Upper lobe of left lung (tissue), 6 donors: ENCODE measurements at places on chromosomes 16 and 17.
A peak's percentile ranks its signal among the peaks of the same experiment; 100 is the strongest.

DNA sequence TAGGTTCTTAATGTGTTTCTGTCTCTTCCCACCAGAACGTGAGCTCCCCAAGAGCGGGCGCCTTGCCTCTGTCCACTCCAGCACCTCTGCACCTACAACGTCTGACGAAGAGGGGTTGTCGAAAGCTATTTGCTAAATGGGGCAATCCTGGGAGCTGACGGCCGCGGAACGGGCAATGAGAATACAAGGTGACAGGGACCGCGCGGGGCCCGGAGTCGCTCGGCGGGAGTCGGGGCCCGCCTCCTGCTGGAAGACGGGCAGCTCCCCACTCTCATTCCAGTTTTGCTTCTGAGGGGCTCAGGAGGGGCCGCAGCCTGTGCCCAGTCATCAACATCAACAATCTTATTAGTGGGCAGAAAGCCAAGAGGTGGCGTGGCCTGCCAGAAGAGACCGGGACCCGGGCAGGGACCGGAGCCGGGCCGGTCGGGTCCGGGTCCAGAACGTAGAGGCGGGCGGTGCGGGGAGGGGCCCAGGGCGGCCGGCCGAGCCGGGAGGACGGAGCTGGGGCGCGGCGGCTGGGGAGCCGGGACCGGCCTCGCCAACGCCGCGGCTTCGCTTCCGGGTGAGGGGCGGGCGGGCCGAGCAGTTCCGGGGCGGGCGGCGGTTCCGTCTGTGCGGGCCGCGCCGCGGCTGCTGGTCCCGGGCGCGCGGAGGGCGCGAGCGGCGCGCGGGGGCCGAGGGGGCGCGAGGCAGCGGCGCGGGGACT, at the start of gene MOSMO:
MOSMO (plus strand) TSS at position 603 of the 706 bp plus-strand sequence. CDS start 191 bp downstream, outside the sequence.
- peak; percentile 97 for DNase-seq

DNA sequence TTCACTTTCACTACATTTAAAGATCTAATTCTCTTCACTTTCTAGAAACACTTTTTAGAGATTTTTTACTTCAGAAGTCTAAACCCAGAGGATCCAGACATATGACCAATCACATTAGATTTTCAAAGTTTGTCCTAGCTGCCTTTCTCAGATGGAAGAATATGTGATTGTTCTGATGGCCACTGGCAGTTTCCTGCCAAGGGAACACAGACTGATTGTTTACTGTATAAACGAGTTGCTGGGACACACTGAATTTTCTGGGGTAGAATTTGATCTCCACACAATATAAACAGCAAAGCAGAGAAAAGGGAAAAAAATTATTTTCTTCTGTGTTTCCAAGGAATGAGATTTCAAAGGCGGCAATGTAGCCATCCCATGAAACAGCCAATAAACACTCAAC, 480.0 kb downstream of the TOX3 start:
- DNase-seq = no peak

- no peak for DNase-seq
These were observed 43.9 kb downstream of the ARHGAP27 start for GRCh38 chr17:45388604-45389325.

DNA sequence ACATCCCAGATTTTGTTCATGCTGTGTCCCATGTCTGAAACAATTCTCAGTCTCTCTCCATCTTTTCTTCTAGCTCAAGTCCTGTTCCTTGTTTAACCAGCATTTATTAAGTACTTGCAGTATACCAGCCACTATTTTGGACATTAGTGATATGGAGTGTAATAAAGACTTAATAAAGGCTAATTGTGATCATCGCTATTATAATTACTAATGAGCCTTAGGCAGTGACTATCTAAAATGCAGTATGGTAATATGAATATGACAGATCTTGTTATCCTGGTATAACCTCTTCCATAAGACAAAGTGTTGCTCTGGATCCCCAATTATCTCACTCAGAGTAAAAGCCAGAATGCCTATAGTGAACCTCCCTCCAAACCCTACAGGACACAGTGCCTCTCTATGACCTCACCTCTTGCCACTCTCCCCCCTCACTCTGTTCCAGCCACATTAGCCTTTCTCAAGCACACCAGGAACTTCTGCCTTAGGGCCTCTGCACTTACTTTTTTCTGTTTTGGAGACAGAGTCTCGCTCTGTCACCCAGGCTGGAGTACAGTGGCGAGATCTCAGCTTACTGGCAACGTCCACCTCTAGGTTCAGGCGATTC, 1.8 kb upstream of the FLOT2 start:
- DNase-seq = no peak
